ENCODE measurements at places on chromosomes 5 and 9.

DNA sequence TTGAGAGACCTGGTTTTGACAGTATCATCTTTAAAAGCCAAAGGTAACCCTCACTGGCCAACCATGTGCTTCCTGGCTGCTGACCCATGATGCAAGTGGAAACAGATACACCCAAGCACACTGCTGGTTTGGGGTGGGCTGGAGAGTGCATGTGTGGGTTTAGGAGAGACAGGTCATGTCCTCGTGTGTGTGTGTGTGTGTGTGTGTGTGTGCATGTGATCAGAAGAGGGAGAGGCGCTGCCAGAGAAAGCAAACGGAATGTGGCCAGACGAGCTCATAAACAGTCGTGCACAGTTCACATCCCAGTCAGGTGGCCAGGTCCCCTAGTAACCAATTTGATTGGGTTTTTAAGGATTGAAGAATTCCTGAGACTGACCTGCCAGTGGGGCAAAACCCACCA, 112.8 kb upstream of the ICE1 start:
- DNase-seq: no peak

DNA sequence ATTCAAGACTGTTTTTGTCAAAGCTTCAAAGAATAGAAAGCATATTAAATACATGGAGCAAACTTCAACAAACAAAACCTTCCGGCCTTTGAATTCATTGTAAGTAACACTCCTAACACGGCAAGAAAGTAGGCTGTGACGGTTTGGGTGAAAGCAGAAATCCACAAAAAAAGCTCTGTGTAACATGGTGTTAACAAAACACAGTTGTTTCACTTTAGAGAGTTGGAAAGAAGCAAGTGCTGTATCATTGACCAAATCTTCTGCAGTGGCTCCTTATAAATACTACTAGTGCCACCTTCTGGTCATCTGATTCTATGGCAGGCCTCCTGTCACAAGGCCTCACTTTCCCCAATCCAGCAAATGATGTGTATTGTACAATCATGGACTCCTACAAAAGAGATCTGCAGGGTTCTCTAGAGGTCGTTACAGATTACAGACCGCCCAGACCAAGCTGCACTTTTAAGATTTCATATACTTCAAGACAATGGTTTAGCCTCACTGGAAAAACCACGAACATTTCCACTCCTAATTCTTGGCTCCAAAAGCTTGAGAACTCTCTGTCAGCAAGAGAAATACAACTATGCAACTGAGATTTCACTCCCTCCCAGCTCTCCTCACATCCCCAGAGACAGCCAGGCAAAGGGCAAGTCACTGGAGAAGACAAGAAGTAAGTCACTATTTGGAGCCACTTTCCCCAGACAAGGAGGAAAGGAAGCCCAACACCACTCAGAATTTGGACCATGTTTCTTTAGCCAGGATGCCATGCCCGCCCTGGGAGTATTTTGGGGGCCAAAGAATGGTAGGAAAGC, 196.2 kb downstream of the DTWD2 start:
- peak; percentile 68 for DNase-seq

- no peak for DNase-seq
Measured at GRCh38 chr5:150593593-150593992, 46.9 kb upstream of the SYNPO start.

GRCh38 chr9:97873882-97874281, 20.9 kb downstream of the FOXE1 start:
- peak; percentile 43 for DNase-seq

DNA sequence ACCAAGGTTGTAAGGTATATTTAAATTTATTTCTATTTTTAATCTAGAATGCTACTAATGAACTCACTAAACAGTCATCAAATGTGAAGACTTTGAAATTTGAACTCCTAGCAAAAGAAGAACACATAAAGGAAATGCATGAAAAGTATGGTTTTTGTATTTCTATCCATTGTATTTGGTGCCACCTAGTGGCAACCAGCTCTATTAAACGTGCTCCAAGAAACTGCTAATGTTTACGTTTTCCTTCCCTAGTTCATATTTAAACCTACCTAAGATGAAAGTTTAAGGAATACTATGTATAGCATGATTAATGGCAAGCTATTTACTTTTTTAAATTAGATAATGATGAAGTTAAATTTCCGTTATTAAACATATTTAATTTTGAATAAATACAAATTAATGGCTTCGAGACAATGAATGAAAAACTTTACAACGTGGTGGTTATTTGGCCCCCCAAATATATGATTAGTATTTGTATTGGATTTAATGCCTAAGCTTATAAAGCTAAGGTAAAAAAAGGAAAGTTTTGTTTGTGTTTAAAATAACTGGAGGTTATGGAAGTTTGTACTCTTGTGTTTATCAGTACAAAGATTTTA, 115.9 kb upstream of the SH3GL2 start:
- DNase-seq: peak; percentile 82

DNA sequence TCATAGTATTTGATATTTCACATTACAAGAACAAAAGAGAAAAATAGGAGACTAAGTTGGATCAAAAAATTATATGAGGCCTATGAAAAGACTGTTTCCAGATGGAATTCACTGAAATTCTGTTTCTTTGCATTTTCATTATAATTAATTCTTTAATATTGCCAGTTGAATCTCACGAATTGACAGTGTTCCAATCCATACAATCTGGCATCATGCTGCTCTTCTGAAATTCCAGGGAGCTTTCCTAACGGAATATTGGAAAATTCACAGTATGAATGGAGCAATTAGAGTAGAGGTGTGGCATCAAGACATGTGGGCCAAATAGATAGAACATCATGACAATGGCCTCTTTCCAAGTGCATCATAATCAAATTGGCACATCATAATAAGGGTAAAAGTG, 1178.9 kb upstream of the WWC1 start:
- no peak for DNase-seq

GRCh38 chr5:96977228-96977627, 41.3 kb downstream of the LNPEP start:
- no peak for DNase-seq

GRCh38 chr9:112093147-112093869, 81.8 kb downstream of the SUSD1 start:
- no peak for DNase-seq

DNA sequence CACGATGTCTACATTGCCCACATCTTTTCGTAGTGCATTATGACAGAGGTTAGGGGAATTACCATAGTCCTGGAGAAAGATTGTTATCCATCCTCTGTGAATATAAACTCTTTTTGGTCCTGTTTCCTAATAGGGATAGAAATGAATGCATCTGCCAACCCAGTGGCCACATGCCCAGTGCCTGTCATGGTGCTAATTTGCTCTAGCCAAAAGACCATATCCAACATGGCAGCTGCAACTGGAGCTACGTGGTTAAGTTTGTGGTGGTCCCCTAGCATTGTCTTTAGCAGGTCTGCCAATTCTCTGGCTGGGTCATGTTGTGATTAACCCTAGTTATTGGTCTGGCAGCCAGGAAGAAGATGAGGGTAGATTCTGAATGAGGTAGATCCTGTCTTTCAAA, 87.5 kb downstream of the FGF18 start:
- DNase-seq: no peak

DNA sequence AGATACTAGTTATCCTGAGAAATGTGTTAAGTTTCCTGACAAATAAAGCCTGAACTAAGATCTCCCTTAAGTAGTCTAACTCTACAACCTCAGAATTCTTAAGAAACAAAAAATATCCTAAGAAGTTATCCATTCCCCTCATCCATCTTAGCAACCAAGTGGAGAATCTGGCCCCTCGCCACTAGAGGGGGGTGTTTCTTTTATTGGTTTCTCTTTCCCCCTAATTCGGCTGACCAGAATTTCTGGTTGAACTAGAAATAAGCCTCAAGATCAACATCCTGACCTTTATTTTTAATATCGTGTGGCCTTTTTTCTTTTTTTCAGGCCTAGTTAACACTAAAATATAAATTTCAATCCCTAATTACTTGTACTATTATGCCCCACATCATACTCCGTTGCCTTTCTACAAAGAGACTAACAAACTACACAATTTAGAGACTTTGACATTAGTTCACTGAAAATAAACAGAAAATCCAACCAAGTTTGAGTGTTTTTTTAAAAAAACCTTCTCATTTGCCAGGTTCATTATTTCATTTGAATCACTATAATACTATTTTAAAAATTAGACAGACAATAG, 14.3 kb upstream of the NR4A3 start:
- peak; percentile 71 for DNase-seq

DNA sequence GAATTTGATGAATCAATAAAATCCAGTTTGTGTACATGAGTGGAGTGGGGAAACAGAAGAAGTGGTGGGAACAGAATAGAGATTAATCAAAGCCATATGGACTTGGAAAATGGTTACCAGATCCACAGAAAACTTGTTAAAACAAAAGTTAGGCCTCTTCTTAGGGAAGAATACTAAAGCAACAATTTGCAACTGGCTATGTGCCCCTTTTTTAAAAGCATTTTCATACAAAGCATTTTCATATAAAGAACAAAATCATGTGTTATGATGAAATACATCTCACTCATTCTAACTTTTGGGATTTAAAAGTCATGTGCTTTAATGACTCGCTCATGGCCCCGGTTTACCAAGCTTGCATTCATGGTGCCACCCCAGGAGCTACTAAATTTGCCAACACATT, 276.9 kb downstream of the EFNA5 start:
- no peak for DNase-seq

- DNase-seq: peak; percentile 42
Measured at GRCh38 chr9:27491154-27491553, 32.9 kb upstream of the IFNK start.

DNA sequence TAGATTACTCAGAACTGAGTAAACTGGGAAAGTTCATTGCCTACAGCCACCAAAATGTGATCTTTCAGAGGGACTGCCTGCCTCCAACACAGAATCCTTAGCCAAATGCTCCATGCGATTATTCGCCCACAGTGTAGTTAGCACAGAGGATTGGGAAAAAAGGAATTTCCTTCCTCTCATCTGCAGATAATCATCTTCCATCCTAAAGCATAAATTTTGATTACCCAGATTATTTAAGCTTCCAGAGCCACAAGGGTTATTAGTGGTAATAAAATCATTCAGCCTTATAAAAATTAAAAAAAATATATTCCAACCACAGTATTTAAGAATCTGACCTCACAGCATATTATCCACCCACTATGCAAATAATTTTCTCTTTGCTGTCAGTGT, 285.3 kb upstream of the GRAMD2B start:
- no peak for DNase-seq

DNA sequence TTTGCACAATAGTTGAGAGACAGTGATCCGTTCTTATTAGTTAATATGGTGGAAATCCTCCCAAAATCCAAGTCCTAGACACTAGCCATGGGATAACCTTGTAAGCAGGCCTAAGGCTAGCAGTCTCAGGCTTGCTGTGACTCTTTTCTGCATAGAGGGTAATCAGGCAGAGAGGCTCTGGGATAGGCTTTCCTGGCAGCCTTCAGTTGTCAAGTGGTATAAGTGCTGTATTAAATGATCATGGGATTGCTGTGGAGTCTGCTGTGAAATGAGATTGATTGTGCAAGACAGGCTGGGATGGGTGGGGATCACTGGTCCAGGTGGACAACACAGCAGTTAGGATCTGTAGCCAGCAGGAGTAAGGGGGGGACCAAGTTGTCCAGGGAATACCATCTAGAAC, 416.4 kb downstream of the TLE4 start:
- DNase-seq: no peak

GRCh38 chr9:135307300-135307699, 172.3 kb upstream of the PPP1R26 start:
- no peak for DNase-seq

- peak; percentile 82 for DNase-seq
Measured at GRCh38 chr5:178234750-178235587, 2.4 kb upstream of the PHYKPL start.

GRCh38 chr5:109964136-109964535, 274.4 kb downstream of the MAN2A1 start:
- no peak for DNase-seq

GRCh38 chr9:97411789-97412625, at the start of gene TDRD7:
Gene TDRD7, plus strand, starts transcription at chr9:97412096. Its CDS starts 16,370 bp downstream, at chr9:97428466.
- DNase-seq: peak; percentile 78

GRCh38 chr9:100033877-100034551, 64.8 kb downstream of the ERP44 start:
- DNase-seq: no peak

DNA sequence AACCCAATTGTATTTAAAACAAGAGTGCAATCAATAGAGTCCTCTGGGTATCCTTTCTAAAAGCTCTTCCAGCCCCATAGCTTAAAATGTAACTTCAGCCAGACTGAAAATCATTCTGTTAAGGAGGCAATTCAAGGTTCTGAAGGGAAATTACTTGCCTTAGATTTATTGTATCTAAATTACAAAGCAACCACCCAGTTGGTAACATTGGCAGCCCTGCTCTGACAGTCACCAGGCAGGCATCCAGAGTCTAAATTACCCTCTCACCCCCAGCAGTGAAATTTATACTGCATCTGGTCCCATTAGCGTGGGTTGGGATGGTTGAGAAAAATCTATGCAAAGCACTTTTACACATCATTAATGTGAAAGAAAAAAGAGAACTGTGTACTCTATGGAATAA, 514.7 kb downstream of the MTRR start:
- DNase-seq: no peak

DNA sequence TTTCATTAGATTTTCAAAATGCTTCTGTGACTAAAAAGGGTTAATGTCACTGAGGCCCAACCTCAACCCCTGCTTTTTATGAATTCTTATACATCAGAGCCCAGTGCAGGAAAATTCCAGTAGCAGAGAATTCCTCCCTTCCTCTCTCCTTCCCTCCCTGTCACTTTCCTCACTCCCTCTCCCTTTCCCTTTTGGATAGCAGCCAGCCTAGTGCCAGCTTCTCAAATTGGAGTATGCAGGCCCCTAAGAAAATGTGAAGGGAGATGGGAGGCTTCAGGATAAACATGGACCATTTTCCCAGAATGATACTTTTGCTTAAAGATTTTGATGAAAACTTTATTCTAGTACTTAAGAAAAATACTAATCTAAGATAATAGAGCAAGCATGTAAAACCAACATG, 507.4 kb downstream of the KDM4C start:
- DNase-seq: no peak

DNA sequence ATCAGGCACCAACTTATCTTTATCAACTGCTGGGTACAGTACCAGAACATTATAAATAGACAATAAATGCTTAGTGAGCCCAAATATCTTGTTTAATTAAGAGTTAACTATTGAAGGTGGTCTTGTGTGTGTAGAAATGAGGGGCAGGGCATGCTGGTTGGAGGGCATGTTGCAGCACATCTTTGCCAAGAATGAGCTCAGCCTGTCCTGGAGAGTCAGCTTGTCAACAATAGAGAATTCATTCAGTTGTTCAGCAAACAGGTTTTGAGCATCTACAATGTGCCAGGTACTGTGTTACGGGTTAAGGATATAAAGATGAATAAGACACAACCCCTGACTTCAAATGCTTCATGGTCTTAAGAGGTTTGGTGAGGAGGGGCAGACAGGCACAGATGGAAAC, 19.2 kb upstream of the F2RL1 start:
- no peak for DNase-seq

GRCh38 chr9:33104401-33104800, 27.9 kb upstream of the SMU1 start:
- DNase-seq: no peak

DNA sequence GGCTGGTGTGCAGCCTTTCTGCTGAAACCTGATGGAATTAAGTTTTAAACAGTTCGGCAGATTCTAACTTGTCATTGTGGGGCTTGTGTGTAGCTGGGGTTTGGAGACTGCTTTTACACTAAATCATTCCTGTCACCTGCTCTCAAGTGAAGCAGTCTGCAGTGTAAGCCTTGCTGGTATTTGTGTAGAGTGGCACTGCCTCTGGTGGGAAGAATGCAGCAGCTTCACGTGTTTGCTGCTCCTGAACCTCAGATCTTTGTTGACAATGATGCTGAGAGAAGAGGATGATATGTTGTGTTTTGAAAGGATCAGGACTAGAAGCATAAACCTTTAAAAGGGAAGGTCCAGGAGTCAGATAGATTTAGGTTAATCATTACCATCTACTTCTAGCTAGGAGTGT, 88.1 kb downstream of the KDM4C start:
- DNase-seq: no peak
